ENCODE measurements at places on chromosomes 4 and X. TPM values are rescaled to one million over a fixed set of nuclear protein-coding genes. Genes with fewer than 3 reads are reported as not detected.

DNA sequence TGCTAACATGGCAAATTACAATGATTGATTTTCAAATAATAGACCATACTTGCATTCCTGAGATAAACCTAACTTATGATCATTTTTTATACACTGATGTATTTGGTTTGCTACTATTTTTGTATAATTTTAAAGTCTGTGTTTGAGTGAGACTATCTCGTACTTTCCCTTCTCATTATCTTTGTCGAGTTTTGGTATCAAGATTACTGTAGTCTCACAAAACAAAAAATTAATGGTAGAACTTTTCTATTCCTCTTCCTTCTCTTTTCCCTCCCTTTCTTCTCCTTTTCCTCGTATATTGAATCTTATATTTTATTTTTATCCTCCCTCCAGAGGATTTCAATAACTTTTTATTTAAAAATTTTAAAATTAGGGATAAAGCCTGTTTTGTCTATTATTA, 41.5 kb downstream of the RGS12 start:
- no peak for DNase-seq

DNA sequence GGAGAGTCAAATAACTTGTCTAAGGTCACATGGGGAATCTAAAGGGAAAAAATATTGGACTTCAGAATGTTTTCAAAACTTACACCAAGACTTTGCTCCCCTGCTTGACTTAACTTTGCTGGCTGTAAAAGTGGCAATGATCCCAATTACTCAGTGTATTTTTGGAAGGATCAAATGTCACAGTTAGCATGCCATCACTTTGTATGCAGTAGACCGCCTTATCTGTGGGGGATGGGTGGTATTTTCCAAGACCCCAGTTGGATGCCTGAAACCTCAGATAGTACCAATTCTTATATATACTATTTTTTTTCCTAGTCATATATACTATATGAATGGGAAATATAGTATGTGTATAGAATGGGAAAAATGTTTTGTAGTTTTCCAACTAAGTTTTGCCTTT, 53.4 kb downstream of the COL4A6 start:
- DNase-seq, result no peak

DNA sequence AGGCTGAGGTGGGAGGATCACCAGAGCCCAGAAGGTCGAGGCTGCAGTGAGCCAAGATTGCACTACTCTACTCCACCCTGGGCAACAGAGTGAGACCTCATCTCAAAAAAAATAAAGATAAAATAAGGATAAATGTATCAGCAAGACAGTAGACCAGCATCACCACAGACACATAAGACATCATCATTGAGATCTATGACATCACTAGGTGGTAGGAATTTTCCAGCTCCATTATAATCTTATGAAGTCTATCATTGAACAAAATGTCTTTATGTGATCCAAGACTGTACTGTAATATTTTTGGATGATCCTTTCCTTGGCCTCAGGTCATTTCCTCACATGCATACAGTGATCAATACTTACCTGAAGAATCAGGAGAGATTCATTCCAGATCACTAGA, 8.3 kb upstream of the FAM200B start:
- no peak for DNase-seq

- no peak for DNase-seq
Observed at GRCh38 chrX:79287724-79288123, 79.4 kb downstream of the ITM2A start.

DNA sequence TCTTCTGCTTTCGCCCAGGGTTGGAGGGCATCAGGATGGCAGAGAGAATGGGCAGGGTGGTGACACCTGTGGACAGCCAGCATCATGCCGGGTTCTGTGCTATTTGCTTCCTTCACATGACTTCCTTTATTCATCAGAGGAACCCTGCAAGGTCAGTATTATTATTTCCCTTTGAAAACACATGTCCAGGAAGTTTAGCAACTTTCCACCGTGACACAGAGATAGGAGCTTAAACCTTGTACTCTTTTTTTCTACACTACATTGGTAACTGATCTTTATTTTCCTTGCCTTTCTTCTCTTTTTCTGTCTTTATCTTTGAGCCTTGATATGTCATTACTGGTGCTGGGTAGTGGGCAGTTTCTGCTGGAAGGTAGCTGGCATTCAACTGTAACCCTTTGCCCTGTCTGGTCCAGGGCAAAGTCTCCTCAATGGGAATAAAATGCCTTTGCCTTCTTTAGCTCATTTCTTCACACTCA, 5.0 kb upstream of the MGST2 start:
- DNase-seq, result no peak

- no peak for DNase-seq
Observed at GRCh38 chr4:20723019-20723418, 22.8 kb downstream of the PACRGL start.

RXFP1 gene
- not detected for total RNA-seq

GRCh38 chr4:181982437-181982836, 260.8 kb upstream of the TENM3 start:
- DNase-seq, result no peak

- no peak for DNase-seq
Observed at GRCh38 chrX:101362757-101363156, 14.2 kb upstream of the TIMM8A start.

SNCA gene
- total RNA-seq, result 29.6 TPM

GRCh38 chr4:87066403-87067123, 131.8 kb downstream of the AFF1 start:
- DNase-seq, result no peak

GRCh38 chr4:103364083-103364482, 165.9 kb upstream of the CENPE start:
- DNase-seq, result no peak
